CD4-positive, alpha-beta T cell treated with Interferon alpha-2 for 1 hour (primary cell): ENCODE measurements at places on chromosomes 13 and 19.

- no peak for DNase-seq
Observed at GRCh38 chr13:44293374-44293773, 80.2 kb upstream of the SERP2 start.

GRCh38 chr19:17605761-17606589 lies 50.5 kb downstream of the COLGALT1 start:
- peak; percentile 86 for DNase-seq

- DNase-seq = no peak
Observed at GRCh38 chr13:47372751-47373150, 475.9 kb upstream of the HTR2A start.

DNA sequence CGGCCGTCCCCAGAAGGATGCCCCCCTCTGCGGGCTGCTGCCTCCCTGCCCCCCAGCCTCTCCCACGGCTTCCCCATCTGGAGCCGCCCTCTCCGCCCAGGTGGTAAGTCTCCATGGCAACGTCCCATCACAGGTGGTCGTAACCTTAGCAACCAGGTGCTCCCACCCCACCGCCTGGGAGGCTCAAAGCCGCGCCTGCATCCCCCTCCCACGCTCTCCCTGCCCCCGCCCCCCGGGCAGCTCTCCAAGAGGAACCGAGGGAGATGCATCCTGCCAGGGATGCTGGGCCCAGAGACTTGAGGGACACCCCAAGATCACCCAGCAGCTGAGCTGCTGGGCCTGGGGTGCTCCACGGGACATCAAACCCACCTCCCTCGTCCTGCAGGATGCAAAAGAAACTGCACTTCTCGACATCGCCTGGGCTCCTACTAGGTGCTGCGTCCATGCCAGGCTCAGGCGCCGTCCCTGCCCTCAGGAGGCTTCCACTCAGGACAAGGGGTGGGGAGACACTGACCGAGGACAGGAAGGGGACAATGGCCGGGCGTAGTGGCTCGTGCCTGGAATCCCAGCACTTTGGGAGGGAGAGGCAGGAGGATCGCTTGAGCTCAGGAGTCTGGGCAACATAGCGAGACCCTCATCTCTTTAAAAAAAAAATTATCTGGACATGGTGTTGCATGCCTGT lies 5.0 kb upstream of the LINGO3 start:
- DNase-seq = no peak

DNA sequence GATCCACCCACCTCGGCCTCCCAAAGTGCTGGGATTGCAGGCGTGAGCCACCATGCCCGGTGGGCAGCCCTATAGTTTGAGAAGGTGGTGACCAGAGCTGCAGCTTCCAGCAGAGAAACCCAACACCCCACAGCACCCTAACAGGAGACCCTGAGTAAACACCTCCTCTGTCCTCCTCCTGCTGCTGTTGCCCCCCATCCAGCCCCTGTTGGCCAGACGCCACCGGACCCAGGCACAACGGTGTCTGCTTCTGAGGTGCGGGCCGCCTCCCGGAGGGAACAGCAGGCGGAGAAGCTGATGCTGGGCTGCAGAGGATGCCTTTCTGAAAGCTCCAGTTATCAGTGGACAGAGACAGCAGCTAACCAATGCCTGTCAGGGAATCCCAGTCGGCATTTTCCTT lies 175.5 kb downstream of the COL4A1 start:
- DNase-seq = no peak

GRCh38 chr13:49082653-49083536 lies 107.2 kb downstream of the FNDC3A start:
- DNase-seq = no peak

- DNase-seq = no peak
Observed at GRCh38 chr13:22929381-22930126, 251.2 kb upstream of the SGCG start.
